NCI-H226 (cell line): ENCODE measurements at places on chromosomes 4 and X.

DNA sequence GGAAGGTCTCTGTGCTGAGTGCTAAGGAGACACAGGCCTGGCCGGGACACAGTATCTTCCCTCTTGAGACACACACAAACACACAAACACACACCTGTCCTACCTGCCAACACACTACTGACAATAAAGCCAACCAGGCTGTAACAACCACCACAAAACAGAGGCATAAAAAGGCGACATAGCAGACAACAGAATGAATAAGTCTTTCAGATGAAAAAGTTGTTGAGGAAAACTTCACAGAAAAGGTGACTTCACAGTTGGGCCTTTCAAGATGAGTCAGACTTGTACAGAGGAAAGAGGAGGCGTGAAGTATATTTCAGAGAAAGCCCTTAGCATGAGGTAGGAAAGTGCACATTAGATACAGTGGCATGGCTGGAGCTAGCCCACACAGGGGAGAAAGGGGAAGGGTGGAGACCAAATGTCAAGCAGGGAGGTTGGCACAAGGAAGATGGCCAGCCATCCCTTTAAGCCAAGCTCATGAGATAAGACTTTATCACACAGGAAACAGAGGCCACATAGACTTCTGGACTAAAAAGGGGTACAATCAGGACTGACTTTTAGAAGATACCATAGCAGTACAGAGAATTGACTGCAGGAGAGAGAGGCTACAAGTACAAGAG, 54.0 kb downstream of the SLC9A7 start:
- peak; percentile 57 for DNase-seq

- DNase-seq: no peak
Observed at GRCh38 chr4:130825284-130825683, 1729.3 kb downstream of the C4orf33 start.

- peak; percentile 75 for DNase-seq
Observed at GRCh38 chr4:144817081-144817480, 171.1 kb downstream of the HHIP start.

DNA sequence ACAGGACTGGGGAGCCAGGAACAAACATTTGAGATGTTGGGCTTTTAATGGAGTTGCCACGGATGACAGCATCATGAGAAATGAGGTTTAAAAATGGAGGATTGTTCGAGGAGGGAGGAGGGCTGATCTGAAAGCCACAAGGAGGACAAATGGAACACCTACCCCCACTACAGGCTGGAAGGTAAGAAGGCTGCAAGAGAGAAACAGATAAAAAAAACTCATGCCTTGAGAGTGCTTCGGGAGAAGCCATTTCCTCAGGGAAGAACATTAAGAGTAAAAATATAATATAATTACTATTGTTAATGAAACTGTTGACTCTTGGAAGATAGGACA, 119.5 kb upstream of the MAP9 start:
- DNase-seq: no peak

DNA sequence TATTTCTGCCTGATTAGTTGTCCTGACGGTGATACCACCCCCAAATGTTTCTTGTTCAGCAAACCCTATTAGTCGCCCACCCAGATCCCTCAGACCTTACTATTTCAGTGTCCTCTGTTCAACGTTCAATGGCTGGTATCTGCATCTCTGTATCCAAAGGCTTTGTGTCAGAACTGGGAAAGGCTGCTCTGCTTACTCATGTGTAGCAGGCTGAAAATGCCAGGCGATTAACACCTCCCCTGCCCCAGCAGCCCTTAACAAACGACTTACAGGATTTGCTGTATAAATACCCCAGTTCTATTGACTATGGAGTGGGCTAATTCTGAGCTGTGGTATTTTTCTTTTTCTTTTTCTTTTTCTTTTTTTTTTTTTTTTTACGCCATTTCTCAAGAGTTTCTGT, 415.0 kb downstream of the ZNF674 start:
- no peak for DNase-seq

- DNase-seq: no peak
Observed at GRCh38 chrX:44938111-44938510, 65.1 kb downstream of the KDM6A start.

DNA sequence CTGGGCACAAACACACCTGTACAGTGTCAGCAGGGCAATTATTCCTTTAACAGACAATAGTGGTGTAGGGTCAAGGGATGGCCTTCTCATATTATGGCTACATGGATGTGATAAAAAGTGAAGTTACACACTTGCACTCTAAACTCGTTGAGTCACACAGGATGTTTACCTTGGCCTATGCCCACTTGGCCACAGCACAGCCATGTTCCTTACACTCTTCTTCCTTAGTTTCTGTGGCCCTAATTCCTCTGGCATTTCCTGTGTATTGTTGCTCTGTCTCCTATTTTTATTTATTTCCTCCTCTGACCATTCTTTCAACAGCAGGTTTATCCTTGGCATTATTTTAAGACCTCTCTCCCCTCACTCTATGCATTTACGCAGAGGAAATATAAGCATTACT, 86.8 kb upstream of the NPFFR2 start:
- DNase-seq: no peak
